ENCODE measurements at places on chromosomes 5 and 9. TPM values are rescaled to one million over a fixed set of nuclear protein-coding genes. Genes with fewer than 3 reads are reported as not detected.

- no peak for ATAC-seq
Observed at GRCh38 chr9:78038620-78039300, 7.1 kb upstream of the GNAQ start.

DNA sequence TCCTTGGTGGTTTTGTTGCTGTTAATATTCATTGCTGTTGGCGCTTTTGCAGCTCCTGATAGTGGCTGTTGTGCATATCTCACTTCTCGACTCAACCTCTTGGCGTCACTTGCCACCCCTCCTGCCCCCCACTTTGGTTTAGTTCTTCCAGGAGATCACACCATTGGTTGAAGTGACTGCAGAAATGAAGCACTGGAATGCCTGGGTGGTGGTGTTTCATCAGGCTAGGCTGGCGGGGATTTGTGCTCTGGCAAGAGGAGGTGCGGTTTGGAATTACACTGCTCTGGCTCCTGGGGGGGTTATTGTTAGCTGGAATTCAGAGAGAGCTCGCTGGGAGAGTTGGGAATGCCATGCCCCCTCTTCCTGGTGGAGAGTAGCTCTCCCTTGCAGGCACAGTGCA, 11.5 kb downstream of the PRRC2B start:
- no peak for ATAC-seq

- no peak for ATAC-seq
Observed at GRCh38 chr5:10808347-10809226, 47.6 kb upstream of the DAP start.

- ATAC-seq = no peak
Observed at GRCh38 chr5:142777099-142777498, 6.9 kb downstream of the ARHGAP26 start.

The MELK gene
- total RNA-seq = 21.1 TPM
